ENCODE measurements at places on chromosomes 3 and 15.

GRCh38 chr3:18888819-18889218 lies 259.5 kb upstream of the KCNH8 start:
- H3K4me1 ChIP-seq: peaks cover 34% of the 10 kb centered on the region
- H3K27ac ChIP-seq: no peak overlapping the region
- H3K36me3 ChIP-seq: no peaks in the 10 kb centered on the region
- H3K27me3 ChIP-seq: peaks cover 8% of the 10 kb centered on the region
- H3K4me3 ChIP-seq: no peak overlapping the region
- no peak for DNase-seq

GRCh38 chr3:69250014-69250413 lies 127.6 kb upstream of the LMOD3 start:
- peaks cover 13% of the 10 kb centered on the region for H3K4me1 ChIP-seq
- peak overlapping the region; percentile 81 for H3K4me3 ChIP-seq
- no peaks in the 10 kb centered on the region for H3K36me3 ChIP-seq

DNA sequence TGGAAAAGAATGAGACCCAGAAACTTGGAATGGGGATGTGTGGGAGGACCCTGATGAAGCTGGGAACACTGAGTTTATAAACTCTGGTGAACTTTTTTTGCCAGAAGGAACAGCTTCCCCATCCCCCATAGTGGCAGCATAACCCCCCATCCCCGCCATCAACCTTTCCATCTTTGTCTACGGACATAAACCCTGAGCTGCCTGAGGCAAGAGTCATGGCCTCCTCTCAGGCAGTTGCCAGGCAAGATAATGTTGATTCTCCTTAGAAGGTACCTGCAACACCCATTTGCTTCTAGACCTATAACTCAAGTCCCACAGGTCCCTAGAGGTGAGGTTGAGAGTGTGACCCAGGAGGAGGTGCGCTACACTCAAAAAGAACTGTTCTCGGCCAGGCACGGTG lies 11.5 kb downstream of the MAP4 start:
- no peaks in the 10 kb centered on the region for H3K4me1 ChIP-seq
- H3K27me3 ChIP-seq: no peaks in the 10 kb centered on the region
- no peak for DNase-seq
- no peak overlapping the region for H3K4me3 ChIP-seq

- H3K4me1 ChIP-seq: peaks cover 42% of the 10 kb centered on the region
- peak; percentile 82 for DNase-seq
- peak within 1 kb of the TSS; percentile 96 for H3K4me3 ChIP-seq
These were observed at the start of gene RASSF1 for GRCh38 chr3:50340448-50341329. TSS of gene RASSF1 (minus strand) at chr3:50340836. CDS start at chr3:50340805, 31 bp downstream.

DNA sequence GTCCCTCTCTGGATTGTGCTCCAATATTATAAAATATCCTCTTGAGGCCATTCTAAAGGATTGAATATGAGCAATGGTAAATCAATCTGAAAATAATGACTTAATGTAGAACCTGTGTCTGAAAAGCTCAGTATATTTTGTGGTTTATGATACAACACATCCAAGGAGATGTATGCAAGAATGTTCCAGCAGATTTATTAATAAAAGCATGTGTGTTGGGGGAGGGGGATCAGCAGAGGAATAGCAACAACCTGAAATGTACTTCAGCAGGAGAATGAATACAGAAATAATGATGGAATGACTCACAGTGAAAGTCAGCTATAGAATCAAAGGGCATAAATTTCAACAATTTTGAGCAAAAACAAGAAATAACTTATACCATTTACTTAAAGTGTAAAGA lies 56.7 kb upstream of the NUDT16 start:
- peaks cover 13% of the 10 kb centered on the region for H3K27me3 ChIP-seq
- no peaks in the 10 kb centered on the region for H3K36me3 ChIP-seq
- H3K4me1 ChIP-seq: peaks cover 1% of the 10 kb centered on the region
- DNase-seq: no peak
- no peak overlapping the region for H3K4me3 ChIP-seq

DNA sequence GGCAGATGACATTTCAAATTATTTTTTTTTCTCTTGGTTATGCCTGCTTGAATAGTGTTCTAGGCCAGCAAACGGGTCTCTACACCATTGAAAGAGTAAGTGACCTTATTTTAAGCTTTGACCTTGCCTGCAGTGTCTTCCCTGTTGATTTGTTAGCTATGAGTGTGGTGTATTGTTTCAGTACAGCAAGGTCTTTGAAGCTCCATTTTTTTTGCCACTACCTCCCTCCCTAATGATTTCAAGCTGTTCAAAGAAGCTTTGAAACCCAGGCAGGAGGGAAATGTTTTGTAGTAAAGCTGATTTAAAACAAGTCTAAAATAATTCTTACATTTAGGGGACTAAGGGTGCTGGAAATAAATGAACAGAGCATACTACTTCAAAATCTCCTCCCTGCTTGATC lies 1249.8 kb downstream of the ROBO1 start:
- H3K4me1 ChIP-seq: no peaks in the 10 kb centered on the region
- no peak overlapping the region for H3K27ac ChIP-seq
- H3K27me3 ChIP-seq: no peaks in the 10 kb centered on the region
- no peaks in the 10 kb centered on the region for H3K36me3 ChIP-seq
- no peak overlapping the region for H3K4me3 ChIP-seq

DNA sequence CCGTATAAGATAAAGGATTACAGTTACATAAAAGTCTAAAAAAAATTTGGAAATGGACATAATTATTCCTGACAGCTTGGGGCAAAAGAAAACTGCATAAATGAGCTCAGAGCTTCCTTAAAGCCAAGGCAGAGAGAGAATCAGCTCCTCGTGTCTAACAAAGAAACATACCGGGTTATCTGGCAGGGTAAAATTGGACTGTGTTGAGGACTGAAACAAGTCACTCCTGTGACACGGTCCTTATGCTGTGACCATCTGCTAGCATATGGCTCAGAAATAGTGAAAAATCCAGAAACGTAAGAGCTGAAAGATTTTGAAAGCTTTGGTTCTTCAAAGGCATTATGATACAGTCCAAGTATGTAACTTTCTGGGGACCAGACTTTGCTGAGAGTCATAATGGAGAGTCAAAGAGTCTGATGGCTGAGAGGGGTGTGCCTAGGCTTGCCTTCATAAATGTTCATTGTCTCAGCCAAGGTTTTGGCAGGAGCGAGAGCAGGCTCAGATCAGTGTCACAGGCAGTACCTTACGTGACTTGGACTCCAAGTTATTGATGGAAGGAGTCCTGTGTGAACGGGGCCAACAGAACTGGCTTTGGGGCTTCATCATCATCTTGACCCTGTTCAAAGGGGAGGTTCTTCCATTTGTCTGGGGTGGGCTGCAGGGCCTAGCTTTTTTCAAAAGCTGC lies 12.5 kb downstream of the MAP6D1 start:
- peaks cover 13% of the 10 kb centered on the region for H3K4me1 ChIP-seq
- no peak for DNase-seq

- no peak overlapping the region for H3K27ac ChIP-seq
- no peaks in the 10 kb centered on the region for H3K36me3 ChIP-seq
- H3K4me1 ChIP-seq: peaks cover 52% of the 10 kb centered on the region
- H3K4me3 ChIP-seq: no peak overlapping the region
These were observed 15.1 kb downstream of the SH2D7 start for GRCh38 chr15:78107471-78107870.

DNA sequence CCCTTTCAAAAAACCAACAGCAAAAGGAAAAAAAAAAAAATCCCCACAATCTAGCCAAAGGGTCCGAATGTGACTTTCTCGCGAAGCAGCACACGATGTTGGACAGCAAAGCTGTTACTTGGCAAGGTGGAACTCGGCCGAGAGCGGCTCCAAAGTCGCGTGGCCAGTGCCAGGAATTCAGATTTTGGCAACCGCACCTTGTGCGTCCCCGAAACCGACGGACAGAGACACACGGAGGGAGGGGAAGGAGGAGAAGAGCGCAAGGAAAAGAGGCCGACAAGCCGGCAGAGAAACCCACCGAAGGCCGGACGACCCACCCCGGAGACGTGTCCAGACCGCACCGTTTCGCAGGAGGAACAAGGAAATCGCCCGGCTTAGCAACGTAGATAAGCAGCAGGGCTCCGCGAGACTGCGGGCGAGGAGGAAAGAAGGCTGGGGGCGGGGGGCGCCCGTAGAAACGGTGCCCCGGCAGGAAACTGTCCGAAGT lies 517.3 kb downstream of the MECOM start:
- DNase-seq: no peak
- peaks cover 79% of the 10 kb centered on the region for H3K27me3 ChIP-seq
- peak overlapping the region; percentile 59 for H3K4me3 ChIP-seq
- no peak overlapping the region for H3K27ac ChIP-seq
- H3K36me3 ChIP-seq: no peaks in the 10 kb centered on the region

DNA sequence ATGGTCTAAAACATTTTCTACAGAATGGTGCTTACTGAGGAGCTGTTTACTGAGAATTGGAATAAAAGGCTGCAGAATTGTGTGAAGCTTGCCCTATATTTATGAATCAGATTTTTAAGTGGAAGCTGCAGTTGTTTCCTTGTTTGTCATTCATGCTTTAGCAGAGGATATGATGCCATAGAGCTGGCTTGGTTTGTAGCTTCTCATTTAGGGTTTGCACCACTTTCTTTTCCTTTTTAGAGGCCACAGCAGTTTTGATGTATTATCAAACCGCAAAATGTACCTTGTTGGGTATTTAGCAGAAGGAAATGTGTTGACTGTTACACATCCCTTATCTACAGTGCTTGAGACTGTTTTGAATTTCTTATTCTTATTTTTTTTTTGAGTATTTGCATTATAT lies 66.2 kb downstream of the RASA2 start:
- peaks cover 47% of the 10 kb centered on the region for H3K4me1 ChIP-seq
- peak; percentile 57 for DNase-seq
- H3K36me3 ChIP-seq: peaks cover 41% of the 10 kb centered on the region
- no peaks in the 10 kb centered on the region for H3K27me3 ChIP-seq

DNA sequence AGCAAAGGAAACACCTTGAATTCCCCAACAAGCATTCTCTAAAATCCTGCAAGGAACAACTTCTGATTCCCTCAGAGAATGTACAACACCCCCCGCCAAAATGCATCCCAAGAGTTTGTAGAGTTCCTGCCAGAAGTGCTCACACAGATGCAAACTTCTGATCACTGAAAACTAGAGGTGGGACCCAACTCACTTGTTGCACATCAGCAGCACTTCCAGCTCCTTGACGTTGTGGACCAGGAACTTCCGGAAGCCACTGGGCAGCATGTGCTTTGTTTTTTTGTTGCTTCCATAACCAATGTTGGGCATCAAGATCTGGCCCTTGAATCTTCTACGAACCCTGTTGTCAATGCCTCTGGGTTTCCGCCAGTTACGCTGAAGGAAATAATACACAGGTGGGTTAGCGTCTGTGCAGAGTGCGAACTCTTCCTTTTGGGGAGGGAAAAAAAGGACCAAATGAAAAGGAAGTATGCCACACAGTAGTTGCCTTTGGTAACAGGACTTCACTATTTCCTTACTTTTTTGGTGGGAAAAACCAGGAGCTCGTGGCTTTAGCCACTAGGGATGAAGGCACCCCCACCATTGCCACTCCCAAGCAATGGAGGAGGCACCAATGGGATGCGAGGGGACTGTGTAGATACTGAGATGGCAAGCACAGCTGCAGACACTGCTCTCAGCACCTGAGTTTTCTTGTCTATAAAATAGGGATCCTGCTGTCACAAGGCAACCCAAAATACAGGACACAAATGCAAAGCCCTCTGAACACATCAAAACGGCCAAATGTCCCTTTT lies 2.0 kb downstream of the RPL32 start:
- H3K27ac ChIP-seq: peak overlapping the region; percentile 99
- H3K27me3 ChIP-seq: no peaks in the 10 kb centered on the region

GRCh38 chr15:62444104-62445022 lies 279.3 kb upstream of the C2CD4B start:
- H3K4me1 ChIP-seq: no peaks in the 10 kb centered on the region
- no peak overlapping the region for H3K4me3 ChIP-seq
- no peak overlapping the region for H3K27ac ChIP-seq
- no peak for DNase-seq
- no peaks in the 10 kb centered on the region for H3K27me3 ChIP-seq
- no peaks in the 10 kb centered on the region for H3K36me3 ChIP-seq

DNA sequence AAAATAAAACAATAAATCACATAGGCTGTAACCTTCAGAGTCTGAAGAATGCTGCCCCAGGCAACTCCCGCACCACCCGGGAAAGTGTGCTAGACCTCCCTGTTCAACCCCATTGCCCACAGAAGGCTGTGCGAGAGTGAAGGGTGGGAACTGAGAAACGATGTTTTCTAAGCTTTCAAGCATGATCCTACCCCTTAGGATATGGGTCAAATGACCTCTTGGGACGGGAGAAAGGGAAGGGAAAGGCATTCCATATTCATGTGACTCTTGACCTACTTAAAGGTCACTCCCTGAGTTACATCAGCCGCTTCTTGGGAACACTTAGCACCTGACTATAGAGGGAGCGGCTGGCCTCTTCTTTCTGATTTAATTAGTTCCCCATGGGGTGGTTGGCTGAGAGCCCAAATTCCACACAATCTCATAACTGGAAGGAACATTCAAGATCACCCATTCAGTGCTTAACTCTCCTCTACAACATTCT lies 114.7 kb upstream of the SLC24A5 start:
- no peak overlapping the region for H3K27ac ChIP-seq
- peaks cover 6% of the 10 kb centered on the region for H3K27me3 ChIP-seq
- no peaks in the 10 kb centered on the region for H3K36me3 ChIP-seq
- H3K4me3 ChIP-seq: no peak overlapping the region
- H3K4me1 ChIP-seq: no peaks in the 10 kb centered on the region

- H3K27me3 ChIP-seq: peaks cover 11% of the 10 kb centered on the region
- no peaks in the 10 kb centered on the region for H3K4me1 ChIP-seq
- DNase-seq: no peak
These were observed 23.8 kb downstream of the NTRK3 start for GRCh38 chr15:88232771-88233201.

DNA sequence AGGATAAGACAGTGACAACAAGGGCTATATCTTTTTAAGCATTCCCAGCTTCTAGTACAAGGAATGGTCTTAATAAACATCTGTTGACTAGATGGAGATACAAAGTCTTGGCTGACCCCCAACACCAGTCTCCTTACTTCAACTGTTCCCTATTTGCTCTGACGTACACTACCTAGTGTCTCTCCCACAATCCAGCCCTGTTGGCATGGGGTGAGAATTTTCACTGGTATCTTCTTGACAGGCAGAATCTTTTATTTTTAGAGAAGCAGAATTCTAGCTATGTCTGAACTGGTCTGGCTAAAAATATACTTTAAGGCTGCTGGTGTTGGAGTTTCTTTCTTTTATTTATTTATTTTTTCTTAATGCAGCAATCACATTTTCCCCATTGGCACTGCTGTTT lies 82.0 kb downstream of the ETFA start:
- no peaks in the 10 kb centered on the region for H3K4me1 ChIP-seq
- H3K27ac ChIP-seq: no peak overlapping the region
- DNase-seq: no peak
- H3K4me3 ChIP-seq: no peak overlapping the region

All from T-helper 2 cell treated with Interferon-gamma antibody and Interleukin-4, amounts not matched to agents 5 μg/mL and 100 μg/mL, for 36 hours (primary cell).